ENCODE measurements at places on chromosomes 4 and X.

GRCh38 chr4:143294710-143295275, 41.9 kb upstream of the GAB1 start:
- DNase-seq, result no peak

GRCh38 chr4:5664778-5665177, 43.6 kb downstream of the EVC2 start:
- no peak for DNase-seq

- no peak for DNase-seq
Observed at GRCh38 chr4:2256781-2257191, 5.1 kb downstream of the MXD4 start.

GRCh38 chr4:156560701-156561100, 410.9 kb downstream of the PDGFC start:
- no peak for DNase-seq

DNA sequence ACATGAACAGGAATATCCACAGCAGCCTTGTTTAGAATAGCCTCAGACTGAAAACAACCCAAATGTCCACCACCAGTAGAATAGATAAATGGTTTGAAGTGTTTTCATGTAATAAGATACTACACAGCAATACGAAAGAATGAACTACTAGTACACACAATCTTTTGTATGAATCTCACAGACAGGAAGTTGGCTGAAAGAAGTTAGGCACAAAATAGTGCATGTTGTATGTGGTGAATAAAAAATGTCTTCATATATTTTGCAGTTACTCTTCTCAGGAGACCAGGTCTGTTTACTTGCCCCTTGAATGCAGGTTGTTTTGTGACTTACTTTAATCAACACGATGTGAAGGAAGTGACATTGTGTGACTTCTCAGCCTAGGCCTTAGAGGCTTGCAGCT, 75.9 kb upstream of the LEF1 start:
- DNase-seq, result no peak

- no peak for DNase-seq
Observed at GRCh38 chr4:39932776-39933402, 44.8 kb downstream of the PDS5A start.

DNA sequence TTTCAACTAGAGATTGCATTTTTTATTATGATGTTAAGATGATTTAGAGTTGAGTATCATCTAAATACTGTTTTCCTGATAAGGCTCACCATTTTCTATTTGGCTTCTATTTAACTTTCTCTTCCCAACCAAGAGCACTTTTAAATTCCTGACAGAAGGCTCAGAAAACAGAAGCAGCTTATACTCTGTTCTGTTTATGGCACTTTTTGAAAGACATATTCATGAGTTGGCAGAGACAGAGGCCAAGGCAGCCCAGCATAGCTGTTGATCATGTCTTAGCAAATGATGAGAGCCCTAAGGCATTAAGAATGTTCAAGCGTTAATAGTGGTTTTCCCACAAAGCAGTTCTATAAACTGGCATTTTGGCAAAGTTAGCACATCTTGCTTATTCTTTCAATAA, 330.3 kb downstream of the TRAM1L1 start:
- no peak for DNase-seq

GRCh38 chrX:150984169-150984824, 1.2 kb downstream of the HMGB3 start:
- DNase-seq, result peak; percentile 26

GRCh38 chrX:16518131-16518530, 131.8 kb upstream of the S100G start:
- DNase-seq, result no peak

DNA sequence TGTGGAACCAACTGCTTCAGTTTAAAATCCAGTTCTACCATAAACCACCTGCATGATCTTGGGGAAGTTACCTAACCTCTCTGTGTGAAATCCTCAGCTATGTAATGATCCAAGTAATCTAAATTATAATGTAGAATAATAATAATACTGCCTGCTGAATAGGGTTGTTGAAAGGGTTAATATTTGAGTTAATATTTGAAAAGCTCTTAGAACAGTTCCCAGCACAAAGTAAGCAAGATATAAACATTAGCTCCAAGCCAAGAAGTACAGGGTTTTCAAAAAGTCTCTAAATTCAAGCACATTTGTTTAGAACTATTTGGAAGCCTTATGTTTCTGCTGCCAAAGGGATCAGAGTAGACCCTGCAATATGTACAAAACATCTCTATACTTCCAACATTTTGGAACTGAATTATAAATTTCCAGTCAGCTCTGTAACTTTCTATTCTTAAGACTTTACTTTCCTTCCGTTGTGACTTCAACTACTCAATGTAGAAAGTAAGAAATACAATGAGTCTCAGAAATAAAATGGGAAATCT, 76.7 kb upstream of the FAM9C start:
- no peak for DNase-seq

GRCh38 chrX:83077606-83078005, 430.5 kb upstream of the POU3F4 start:
- DNase-seq, result no peak

DNA sequence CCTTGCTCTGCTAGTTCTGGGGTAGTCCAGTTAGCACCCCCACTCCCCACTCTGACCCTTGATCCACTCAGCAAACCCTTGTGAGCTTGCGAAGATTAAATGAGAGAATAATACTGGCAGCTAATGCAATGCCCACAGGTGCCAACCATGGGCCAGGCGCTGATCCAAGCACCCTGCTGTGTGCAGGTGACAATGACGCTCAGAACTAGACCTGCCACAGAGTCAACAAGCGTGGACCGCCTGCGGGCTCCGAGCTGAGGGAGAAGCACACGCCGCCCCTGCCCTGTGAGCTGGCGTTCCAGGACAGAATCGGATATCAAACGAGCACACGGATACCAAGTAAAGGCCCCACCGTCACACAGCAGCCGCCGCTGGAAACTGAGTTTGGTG, 129.2 kb downstream of the FAM53A start:
- DNase-seq, result no peak

DNA sequence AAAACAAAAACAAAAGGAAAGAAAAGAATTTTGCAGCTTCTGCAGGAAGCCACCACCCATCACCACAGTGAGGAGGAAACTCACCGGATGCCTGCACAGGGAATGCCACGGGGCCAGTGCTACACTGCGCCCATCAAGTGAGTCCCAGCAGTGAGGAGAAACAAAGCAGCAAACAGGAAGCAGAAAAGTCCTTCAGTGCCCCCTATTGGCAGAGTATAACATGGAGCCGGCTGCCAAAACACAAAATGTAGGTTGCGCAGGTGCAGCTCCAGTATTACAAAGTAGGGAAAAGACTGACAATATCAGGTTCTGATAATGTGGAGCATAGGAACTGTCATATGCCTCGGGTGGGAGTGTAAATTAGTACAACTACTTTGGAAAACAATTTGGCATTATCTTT, 23.3 kb upstream of the SCML2 start:
- peak; percentile 47 for DNase-seq

DNA sequence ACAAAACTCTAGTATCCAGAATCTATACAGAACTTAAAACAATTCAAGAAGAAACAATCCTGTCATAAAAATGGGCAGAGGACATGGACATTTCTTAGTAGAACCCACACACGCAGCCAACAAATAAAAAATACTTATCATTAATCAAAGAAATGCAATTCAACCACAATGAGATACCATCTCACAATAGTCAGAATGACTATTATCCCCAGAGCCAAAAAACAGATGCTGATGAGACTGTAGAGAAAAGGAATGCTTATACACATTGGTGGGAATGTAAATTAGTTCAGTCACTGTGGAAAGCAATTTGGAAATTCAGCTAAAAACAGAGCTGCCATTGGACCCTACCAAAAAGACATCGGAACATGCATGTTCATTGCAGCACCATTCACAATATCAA, 37.9 kb downstream of the RAB40AL start:
- DNase-seq, result no peak

- DNase-seq, result no peak
Observed at GRCh38 chr4:38620065-38620464, 43.9 kb upstream of the KLF3 start.

DNA sequence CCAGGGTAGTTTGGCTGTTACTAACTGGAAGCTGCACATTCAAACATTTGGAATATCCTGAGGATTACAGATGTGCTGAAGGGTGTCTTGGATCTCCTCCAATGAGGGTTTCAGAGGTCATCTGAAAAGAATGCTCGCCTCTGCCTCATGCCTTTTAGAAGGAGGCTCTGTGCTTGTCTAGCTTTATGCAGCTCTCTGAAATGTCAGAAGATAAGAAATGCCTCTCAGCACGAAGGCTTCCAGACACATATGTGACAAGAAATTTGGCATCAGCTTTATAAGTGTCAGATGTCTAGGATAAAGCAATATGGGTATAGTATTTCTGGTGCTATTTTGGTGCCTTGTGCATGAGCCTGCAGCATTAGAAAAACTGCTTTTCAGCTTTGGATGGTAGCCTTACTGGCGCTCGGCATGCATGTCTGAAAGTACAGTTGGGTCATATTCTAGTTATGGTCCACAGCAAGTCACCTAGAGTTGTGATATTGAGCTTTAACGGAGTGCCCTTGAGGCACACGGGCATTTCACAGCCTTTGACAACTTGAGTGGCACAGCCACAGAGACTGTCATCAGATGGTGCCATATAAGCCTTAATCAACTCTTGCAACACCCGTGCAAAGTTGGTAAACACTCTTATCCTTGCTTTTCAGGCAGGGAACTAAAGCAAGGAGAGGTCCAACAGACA, 70.8 kb upstream of the PGRMC2 start:
- no peak for DNase-seq

- no peak for DNase-seq
Observed at GRCh38 chr4:82084747-82085146, 289.0 kb downstream of the HNRNPD start.

DNA sequence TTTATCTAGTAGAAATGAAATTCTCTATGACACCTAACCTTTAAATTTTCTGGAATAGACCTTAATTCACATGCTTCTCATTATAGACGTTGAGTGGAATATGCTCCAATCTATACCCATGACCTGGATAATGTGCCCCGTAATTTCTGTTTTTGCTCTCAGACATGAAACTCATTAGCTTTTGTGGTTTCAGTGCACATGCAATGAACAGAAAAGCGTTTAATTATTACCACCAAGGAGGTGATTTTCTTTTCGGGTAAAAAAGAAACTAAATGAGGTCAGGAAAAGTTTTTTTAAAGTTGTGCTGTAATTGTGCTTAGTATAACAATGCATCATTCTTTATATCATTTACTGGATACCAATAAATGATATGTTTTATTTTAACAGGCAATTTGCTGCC, 1703.9 kb upstream of the TENM3 start:
- no peak for DNase-seq

DNA sequence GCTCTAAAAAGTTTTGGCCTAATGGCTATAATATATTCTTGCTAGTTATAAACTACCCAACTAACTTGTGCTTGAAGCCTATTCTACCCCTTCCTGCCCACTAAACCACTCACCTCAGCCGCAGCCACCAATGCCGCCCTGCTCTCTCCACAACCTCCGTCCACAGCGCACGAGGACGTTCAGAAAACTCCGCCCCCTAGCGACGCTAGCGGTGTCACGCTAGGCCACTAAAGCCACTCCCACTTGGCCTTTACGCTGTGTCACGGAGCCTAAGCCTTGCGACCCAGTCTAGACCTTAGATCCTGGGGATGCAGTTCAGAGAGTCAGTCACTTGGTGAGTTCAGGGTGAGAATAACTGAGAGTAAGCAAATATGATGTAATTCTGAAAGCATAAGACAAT, at the start of gene TEX11:
Gene TEX11, minus strand, starts transcription at position 171 of the 400 bp plus-strand sequence. CDS start 922 bp downstream, outside the sequence.
- DNase-seq, result no peak

DNA sequence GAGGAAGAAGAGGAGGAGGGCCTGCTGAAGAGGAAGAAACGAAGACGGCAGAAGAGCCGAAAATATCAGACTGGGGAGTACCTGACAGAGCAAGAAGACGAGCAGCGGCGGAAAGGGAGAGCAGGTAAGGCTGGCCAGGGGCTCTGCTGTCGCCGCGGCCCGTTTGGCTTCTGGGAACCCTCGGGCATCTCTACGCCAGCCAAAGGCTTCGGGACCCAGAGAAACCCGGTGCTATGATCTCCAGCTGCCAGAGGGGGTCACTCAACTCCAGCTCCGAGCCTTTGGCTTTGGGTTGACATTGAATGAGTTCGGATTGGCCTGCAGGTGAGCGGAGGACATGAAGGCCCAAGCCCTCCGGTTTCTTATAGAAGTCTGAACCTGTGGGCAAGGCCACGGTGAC, 42.8 kb downstream of the BCORL1 start:
- peak; percentile 1 for DNase-seq

GRCh38 chr4:143396695-143397094, 60.0 kb downstream of the GAB1 start:
- DNase-seq, result no peak

DNA sequence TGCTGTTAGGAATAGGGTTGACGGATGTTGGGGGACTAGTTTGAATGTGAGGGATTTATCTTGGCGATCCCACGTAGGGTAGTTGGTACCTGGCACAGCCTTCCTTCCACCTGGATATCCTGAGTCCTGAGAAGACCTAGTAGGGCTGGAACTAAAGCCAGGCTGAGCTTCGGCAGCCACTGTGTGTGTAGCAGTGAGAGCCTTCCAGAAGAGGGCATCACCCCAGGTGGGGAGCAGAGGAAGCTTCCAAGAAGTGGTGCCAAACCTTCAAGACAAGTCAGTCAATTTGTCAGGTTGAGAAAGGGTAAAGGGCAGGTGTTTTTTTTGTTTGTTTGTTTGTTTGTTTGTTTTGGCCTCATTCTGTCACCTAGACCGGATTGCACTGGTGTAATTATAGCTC, 1.2 kb upstream of the FGFBP2 start:
- peak; percentile 12 for DNase-seq

GRCh38 chr4:65845199-65845773, 175.0 kb upstream of the EPHA5 start:
- DNase-seq, result no peak

DNA sequence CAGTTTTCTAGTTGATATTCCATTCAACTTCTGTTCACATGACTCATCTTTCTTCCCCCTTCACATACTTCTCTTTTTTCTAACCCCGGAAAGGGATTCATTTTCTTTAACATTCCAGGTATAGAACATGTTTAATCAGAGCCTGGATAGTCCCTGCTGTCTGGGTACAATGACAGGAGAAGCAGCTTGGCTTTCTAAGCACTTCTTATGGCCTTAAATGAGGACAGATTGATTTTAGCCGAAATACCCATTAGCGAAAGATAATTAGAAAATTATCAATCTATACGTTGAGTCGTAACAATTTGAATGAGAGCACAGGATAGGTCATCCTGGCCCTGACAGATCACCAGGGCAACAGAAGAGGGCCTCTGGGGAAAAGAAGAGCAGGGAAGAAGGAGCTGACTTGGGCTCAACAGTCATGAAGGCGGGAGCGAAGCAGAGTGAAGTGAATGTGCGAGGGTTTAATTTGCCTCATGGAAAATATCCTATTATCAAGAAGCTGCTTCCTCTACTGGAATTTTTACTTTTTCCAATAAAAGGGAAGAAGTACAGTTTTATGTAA, 62.2 kb downstream of the PPP1R2C start:
- DNase-seq, result no peak

- DNase-seq, result no peak
Observed at GRCh38 chr4:52588771-52589591, 70.1 kb downstream of the USP46 start.

- no peak for DNase-seq
Observed at GRCh38 chr4:36823199-36823967, 421.2 kb upstream of the NWD2 start.

GRCh38 chr4:2286904-2287593, 25.1 kb upstream of the MXD4 start:
- DNase-seq, result no peak

GRCh38 chr4:177901786-177902185, 459.5 kb upstream of the AGA start:
- no peak for DNase-seq

All from OCI-LY7 (cell line).